Left renal pelvis (tissue), 4 donors: ENCODE measurements at places on chromosomes 5 and 9.

DNA sequence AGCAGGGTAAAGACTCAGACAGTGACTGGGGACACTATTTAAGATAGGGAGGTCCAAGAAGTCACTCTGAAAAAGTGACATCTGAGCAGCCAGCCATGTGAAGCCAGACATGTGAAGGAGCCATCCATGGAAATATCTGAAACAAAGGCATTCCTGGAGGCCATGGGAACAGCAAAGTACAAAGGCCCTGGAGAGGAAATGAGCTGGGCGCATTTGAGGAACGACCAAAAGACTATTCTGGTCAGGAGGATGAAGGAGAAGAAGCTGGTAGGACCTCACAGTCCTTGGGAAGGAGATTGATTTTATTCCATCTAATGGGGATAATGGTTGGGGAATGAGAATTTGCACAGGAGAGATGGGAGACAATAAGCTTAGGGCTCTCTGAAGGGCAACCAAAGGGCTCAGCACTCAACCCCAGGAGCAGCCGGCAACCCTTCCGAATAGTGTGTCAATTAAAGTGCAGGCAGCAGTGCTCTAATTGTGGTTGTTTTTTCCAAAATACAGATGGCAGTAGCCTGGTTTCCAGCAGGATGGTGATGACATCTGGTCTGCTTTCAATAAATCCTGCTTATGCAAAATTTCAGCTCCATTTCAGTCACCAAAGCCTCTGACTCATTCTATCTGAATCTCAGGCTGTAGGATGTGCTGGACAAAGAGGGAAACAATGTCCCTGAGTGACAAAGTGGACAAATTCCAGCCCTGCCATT lies 26.7 kb downstream of the FOXI1 start:
- no peak for DNase-seq

DNA sequence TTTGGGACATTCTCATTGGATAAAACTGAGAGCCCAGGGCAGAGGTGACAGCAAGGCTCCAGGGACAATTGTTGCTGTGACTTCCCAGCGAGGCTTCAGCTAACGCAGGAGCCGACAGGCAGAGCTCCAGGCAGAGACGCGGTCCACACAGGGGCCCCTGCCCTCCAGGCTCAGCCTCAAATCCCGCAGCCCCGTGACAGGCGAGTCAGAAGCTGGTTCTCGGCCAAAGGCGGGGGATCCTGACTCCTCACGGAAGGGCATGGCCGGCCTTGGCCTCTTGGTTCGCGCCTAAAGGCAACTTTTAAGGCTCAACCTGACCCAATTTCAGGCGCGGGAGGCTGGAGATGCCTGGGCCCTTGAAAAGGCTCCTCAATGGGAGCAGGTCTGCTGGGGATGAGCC lies 21.3 kb downstream of the SLC12A7 start:
- no peak for DNase-seq

DNA sequence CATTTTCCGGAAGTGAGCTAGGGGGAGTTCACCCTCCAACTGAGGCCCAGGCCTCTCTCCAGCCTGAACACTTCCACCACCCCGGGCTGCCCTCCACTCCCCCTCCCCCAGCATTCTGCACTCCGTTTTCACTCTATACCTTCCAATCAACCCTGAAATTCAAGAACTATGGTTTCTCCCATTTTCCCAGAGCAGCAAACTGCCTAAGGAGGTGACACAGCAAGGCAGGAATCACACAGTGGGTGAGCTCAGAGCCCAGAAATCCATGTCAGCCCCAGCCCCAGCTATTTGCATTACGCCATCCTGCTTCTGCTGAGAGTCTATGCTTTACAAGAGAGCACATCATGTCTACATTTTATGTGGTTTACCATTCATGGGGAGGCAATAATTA lies 11.9 kb downstream of the MSX2 start:
- DNase-seq: no peak

GRCh38 chr5:50406877-50407276 lies 34.2 kb downstream of the EMB start:
- DNase-seq: no peak

GRCh38 chr5:139410121-139410992 lies 6.5 kb upstream of the SPATA24 start:
- no peak for DNase-seq

DNA sequence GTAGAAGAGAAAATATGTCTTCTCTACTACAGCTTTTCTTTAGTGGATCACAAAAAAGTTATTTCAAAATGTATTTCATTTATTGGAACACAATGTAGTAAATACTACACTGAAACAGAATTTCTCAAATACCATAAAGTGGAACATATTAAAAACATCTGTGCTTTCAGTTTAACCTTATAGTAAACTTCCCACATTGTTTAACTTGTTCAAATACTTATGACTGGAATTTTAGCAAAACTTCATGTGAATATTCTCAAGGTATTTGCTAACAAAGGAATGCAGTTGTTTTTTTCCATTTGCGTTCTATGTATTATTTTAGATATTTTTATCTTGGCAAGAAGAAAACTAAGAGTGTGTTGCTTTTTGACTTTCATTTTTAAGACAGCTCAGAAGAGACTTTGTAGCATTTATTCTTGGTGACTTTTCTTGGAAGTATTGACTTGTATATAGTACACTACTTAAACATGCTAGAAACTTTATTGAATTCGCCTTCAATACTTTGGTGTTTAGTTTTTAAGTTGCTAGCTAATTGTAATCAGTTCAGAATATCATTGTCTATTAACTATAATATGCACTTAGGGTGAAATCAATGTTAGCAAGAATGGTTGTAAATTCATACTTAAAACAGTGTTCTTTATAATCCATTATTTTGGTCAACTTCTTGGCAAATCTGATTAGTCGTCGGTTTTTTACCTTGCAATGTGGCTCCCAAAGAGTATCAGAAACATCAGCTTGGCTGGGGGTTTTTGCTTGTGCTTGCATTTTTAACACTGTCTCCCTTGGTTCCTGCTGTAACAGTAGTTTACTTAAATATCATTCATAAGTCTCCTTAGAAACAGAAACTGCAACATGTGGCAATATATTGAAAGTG lies 5.0 kb upstream of the RHOBTB3 start:
- DNase-seq: no peak

DNA sequence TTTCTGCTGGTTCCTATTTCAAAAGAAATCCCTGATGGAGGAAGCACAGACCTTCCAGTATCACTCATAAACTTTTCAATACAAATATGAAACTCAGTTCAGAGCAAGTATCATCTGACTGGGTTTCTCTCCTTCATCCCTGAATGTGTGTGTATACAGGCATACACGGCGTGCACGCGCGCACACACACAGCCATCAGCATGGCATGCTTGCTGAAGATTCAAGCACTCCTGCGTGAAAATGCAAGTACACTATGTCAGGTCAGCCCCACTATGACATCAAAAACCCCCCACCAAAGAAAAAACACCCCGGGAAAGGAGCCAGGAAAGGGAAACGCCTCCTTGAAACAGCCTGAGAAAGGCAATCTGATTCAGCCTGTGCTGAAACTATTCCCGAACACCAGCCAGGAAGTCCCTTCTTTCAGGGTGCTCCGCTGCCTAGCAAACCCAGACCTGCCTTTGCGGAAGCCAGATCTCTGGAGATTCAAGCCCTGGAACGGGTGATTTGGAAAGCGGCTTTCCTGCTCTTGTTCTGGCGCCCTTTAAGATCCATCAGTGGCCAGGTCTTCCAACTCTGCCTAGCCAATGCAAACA lies 831 bp downstream of the KLHL3 start:
- DNase-seq: no peak

GRCh38 chr9:124356745-124357390 lies 58.4 kb downstream of the PSMB7 start:
- DNase-seq: no peak

DNA sequence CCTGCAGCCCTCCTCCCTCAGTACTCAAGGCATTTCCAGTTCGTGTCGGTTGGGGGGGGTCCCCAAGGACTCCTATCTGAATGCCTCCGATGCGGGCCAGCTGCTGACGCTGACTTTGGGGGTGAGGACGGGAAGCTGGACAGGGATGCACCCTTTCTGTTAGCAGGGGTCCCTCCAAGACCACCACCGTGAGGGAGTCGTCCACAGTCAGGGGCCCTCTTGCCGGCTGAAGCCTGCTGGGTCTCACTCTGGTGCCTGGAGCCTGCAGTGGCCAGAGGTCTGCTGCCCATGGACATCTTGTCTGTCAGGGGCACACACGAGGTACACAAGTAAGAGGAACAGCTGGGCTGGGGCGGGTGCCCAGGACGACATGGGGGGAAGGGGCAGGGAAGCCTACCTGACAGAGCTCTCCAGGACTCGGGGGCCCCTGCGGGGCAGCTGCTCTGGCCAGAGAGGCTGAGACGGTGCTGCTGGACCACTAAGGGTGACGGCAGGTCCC lies 9.1 kb upstream of the ZDHHC11 start:
- DNase-seq: no peak

GRCh38 chr9:13266167-13266566 lies 13.3 kb downstream of the MPDZ start:
- DNase-seq: no peak

GRCh38 chr5:141597394-141597793 lies 21.4 kb downstream of the DIAPH1 start:
- no peak for DNase-seq

DNA sequence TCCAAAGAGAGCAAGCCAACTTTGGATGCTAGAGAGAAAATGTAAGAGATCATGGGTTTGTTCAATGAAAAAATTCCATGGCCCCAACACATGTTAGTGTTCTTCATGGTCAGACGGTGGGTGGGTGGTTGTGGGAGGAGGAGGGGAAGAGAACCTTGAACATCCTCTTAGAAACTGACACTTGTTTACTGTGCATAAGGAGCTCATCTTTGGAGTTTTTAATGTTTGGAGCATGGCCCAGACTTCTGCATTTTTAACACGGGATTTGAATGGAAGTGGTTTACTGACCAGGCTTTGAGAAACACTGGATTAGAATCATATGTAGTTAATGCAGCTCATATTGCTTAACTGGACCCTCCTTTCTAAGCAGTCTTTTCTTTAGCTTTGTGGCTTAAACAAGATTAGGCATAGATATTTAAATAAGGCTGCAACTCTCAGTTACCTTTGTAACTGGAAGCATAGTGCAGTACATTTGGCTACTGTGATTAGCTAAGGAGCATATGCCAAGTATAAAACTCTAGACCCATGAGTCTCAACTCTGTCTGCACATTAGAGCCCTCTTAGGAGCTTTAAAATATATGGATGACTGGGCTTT lies 60.1 kb downstream of the FOCAD start:
- DNase-seq: no peak

- no peak for DNase-seq
These were observed 599 bp downstream of the MLLT3 start for GRCh38 chr9:20621471-20622329.

- DNase-seq: no peak
These were observed 58.7 kb downstream of the MED27 start for GRCh38 chr9:132020820-132021510.

- no peak for DNase-seq
These were observed 1013.6 kb downstream of the CDH9 start for GRCh38 chr5:26024774-26025173.

DNA sequence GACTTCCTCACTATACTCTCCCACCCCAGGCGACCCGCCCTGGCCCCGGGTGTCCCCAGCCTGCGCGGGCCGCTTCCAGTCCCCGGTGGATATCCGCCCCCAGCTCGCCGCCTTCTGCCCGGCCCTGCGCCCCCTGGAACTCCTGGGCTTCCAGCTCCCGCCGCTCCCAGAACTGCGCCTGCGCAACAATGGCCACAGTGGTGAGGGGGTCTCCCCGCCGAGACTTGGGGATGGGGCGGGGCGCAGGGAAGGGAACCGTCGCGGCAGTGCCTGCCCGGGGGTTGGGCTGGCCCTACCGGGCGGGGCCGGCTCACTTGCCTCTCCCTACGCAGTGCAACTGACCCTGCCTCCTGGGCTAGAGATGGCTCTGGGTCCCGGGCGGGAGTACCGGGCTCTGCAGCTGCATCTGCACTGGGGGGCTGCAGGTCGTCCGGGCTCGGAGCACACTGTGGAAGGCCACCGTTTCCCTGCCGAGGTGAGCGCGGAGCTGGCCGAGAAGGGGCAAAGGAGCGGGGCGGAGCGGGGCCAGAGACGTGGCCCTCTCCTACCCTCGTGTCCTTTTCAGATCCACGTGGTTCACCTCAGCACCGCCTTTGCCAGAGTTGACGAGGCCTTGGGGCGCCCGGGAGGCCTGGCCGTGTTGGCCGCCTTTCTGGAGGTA lies 2.1 kb downstream of the CA9 start:
- DNase-seq: no peak

DNA sequence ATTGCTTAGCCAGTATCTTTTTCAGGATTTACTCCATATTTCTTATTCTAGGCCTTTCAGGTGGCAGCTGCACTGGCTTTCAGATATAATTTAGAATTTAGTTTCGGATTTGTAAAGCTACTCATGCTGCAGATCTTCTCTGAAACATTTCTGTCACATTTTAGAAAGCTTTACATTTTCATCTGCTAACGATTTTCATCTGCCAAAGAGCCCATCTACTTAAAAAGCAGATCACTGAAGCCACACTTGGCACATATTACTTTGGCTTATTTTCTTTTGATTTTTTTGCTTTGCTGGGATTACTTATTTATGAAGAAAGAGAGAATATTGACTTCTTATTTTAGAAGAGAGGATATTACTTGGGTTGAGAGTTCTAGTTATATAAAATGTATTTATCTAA lies 98.2 kb downstream of the GHR start:
- DNase-seq: no peak

DNA sequence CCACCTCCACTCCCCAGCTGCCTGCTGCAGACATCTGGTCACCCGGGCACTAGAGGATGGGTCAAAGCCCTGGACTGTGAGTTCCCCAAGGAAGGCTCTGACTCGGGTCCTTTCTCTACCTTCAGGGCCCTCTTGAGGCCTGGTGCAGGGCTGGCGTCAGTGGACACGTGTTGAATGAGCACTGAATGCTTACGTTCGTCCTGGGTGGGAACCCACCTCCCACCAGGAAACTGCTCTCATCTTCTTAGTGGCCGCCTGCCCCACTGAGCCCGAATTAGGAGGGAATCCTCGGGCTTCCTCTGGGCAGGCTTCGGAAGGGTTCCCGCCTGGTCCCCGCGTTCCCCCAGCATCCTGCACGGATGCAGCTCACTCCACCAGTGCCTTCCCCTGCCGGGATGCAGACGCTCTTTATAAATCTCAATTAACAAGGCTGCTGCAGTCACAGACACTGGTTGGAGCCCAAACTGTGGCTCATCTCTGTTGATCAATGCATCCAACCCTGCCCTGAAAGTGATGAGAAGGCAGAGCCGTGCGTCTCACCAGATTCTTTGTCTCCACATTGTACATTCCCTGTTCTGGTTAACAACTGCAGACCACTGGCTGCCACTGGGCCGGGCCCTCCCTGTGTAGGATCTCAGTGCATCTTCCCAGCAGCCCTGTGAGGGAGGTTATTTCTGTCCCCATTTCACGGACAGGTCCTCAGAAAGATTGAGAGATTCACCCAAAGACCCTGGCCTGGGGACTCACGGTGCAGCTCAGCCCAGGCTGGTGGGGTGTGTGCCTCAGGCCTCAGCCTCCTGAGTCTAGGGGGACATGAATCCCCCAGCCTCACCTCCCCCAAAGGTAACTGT lies 168.8 kb downstream of the GAPVD1 start:
- DNase-seq: no peak

- no peak for DNase-seq
These were observed 51.3 kb downstream of the LMX1B start for GRCh38 chr9:126664900-126665643.

- DNase-seq: no peak
These were observed 145.7 kb upstream of the ARRDC3 start for GRCh38 chr5:91528831-91529230.
